NCI-H1092 (cell line): ENCODE measurements at places on chromosomes 4 and X.

DNA sequence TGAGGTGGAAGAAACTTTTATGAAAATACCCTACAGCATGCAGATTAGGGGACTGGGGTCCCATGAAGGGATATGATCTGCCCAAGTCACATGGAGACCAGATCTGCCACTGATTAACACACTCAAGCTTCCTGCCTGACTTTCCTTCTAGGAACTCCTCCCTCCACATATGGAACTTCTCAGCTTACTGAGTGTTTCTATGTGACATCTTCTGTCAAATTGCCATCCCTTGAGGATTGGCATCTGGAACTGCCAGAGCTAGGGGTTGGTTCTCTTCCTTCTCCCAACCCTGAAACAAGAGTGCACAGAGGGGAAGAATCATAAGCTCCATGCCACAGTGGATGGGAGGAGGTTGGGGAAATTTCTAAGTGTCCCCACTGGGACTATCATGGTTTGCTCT is 150.6 kb upstream of the MBNL3 start:
- no peak for DNase-seq

GRCh38 chrX:26908218-26908617 is 554.9 kb downstream of the PPP4R3C start:
- DNase-seq, result no peak

- no peak for DNase-seq
Observed at GRCh38 chrX:63708801-63709200, 76.2 kb downstream of the ARHGEF9 start.

- DNase-seq, result no peak
Observed at GRCh38 chr4:182604953-182605352, 312.2 kb downstream of the DCTD start.

- DNase-seq, result no peak
Observed at GRCh38 chr4:47642191-47642830, 157.2 kb downstream of the ATP10D start.

GRCh38 chr4:124188595-124188994 is 523.9 kb downstream of the ANKRD50 start:
- DNase-seq, result no peak

- no peak for DNase-seq
Observed at GRCh38 chrX:12874581-12874980, 7.7 kb downstream of the TLR7 start.
